ENCODE measurements at places on chromosomes 12 and 14.

- DNase-seq: no peak
- no peaks in the 10 kb centered on the region for H3K4me1 ChIP-seq
- no peaks in the 10 kb centered on the region for H3K27me3 ChIP-seq
- no peak overlapping the region for H3K4me3 ChIP-seq
Measured at GRCh38 chr12:59389968-59390576, 205.8 kb upstream of the SLC16A7 start.

DNA sequence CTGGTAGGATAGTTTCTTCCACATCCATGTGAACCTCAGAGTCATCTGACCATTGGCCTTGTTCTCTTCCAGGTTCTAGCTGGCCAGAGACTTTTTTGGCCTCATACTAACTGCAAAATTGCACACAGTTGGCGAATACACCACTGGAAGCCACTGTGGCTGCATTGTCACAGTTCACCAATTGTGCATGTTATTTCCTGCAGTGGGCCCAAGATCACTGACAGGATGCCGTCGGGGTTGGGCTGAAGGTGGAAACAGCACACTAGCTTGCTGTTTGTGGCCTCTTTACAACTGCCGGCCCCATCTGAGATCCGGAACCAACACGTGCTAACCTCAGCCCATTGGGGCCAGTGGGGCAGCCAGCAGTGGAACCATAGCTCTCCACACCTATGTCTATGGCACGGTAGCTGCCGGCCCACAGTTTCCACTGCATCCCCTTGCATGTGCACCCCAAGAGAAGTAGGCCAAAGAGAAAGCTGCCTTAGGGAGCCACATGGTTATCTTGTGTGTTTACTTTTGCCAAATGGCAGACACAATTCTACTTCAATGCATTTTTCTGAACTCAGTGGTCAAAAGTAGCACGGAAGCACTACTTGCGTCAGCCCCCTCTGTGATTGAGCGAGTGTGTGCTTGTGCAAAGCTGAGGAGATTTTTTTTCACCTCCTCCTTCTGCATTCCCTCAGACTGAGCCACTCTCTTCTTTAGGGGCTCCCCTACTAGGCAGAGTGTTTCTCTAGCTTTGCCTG, 464.0 kb downstream of the RAD51B start:
- no peaks in the 10 kb centered on the region for H3K27me3 ChIP-seq
- no peak overlapping the region for H3K27ac ChIP-seq
- H3K4me3 ChIP-seq: no peak overlapping the region
- peaks cover 3% of the 10 kb centered on the region for H3K4me1 ChIP-seq
- no peaks in the 10 kb centered on the region for H3K36me3 ChIP-seq

DNA sequence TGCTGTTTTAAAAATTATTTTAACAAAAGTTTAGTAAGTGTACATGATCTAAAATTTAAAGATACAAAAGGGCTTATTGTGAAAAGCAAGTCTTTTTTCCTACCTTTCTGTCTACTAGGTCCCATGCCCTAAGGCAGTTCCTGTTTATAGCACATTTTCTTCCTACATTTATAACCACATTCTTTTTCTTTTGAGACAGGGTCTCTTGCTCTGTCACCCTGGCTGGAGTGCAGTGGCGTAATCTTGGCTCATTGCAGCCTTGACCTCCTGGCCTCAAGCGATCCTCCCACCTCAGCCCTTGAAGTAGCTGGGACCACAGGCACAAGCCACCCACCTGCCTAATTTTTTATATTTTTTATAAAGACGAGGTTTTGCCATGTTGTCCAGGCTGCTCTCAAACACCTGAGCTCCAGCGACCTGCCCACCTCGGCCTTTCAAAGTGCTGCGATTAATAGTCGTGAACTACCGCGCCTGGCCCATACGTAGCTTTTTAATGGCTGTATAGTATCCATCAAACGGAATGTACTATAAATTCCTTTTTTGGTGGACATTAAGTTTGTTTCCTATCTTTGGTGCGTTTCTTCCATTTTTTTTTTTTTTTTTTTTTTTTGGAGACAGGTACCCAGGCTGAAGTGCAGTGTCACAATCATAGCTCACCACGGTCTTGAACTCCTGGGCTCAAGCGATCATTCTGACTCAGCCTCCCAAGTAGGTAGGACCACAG, 20.9 kb downstream of the FRS2 start:
- no peak overlapping the region for H3K4me3 ChIP-seq
- no peak overlapping the region for H3K27ac ChIP-seq
- no peaks in the 10 kb centered on the region for H3K27me3 ChIP-seq
- DNase-seq: no peak
- no peaks in the 10 kb centered on the region for H3K36me3 ChIP-seq
- H3K4me1 ChIP-seq: no peaks in the 10 kb centered on the region

DNA sequence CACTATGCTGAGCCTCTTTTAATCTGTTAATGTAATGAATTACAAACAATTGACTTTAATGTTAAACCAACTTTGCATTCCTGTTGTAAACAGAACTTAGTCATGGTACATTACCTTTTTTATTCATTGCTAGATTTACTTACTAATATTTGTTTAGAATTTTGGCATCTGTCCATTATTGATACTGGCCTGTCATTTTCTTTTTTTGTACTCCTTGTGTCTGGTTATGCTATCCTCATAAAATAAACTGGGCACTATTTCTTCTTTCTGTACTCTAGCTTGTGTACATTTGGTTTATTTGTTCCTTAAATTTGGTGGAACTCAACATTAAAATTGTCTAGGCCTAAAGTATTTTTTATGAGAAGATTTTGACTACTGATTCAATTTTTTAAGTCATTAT, 32.1 kb downstream of the SPATA7 start:
- no peaks in the 10 kb centered on the region for H3K27me3 ChIP-seq
- no peak overlapping the region for H3K27ac ChIP-seq
- H3K36me3 ChIP-seq: no peaks in the 10 kb centered on the region
- no peaks in the 10 kb centered on the region for H3K4me1 ChIP-seq
- H3K4me3 ChIP-seq: no peak overlapping the region

GRCh38 chr12:44930972-44931600, 55.0 kb upstream of the NELL2 start:
- H3K4me3 ChIP-seq: no peak overlapping the region
- H3K27ac ChIP-seq: no peak overlapping the region
- H3K4me1 ChIP-seq: no peaks in the 10 kb centered on the region
- no peak for DNase-seq
- no peaks in the 10 kb centered on the region for H3K27me3 ChIP-seq
- no peaks in the 10 kb centered on the region for H3K36me3 ChIP-seq

- H3K36me3 ChIP-seq: no peaks in the 10 kb centered on the region
- no peak overlapping the region for H3K4me3 ChIP-seq
- no peaks in the 10 kb centered on the region for H3K4me1 ChIP-seq
- no peak overlapping the region for H3K27ac ChIP-seq
Measured at GRCh38 chr14:53461858-53462257, 308.7 kb upstream of the DDHD1 start.

DNA sequence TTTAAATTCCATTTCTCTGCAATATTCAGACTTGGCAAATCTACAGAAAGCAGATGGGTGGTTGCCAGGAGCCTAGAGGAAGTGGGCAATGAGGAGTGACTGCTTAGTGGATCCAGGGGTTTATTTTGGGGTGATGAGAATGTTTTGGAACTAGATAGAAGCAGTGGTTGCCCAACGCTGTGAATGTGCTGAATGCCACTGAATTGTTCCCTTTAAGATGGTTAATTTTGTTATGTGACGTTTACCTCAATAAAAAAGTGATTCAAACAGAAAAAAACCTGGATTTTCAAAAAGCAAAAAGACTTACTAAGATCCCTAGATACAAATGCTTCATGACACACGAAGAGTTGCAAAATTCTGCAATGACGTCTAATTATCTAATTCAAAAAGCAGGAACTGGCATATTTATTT, 34.2 kb downstream of the DAO start:
- no peaks in the 10 kb centered on the region for H3K4me1 ChIP-seq
- no peaks in the 10 kb centered on the region for H3K27me3 ChIP-seq
- DNase-seq: no peak
- no peak overlapping the region for H3K27ac ChIP-seq
- no peaks in the 10 kb centered on the region for H3K36me3 ChIP-seq

GRCh38 chr14:34684578-34684977, 29.8 kb downstream of the CFL2 start:
- H3K4me1 ChIP-seq: no peaks in the 10 kb centered on the region
- no peak for DNase-seq
- H3K36me3 ChIP-seq: no peaks in the 10 kb centered on the region
- H3K4me3 ChIP-seq: no peak overlapping the region
- no peaks in the 10 kb centered on the region for H3K27me3 ChIP-seq

DNA sequence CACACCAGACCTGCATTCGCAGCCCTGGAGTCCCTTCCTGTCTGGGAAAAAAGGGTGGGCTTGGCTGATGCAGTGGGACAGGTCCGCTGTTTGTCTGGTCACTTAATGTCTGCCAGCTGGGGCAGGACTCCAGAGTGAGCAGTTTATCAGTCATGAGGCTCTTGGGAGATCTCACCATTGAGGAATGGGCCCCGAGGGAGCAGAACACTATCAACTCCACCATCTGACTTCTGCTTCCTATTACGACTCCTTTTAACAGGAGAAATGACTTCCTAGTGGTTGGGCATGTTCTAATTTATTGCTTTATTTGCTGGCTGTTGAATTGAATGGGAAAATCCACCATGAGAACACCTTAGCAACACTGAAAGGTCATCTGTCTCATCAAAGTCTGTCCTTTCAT, 182.5 kb upstream of the RASSF8 start:
- H3K36me3 ChIP-seq: no peaks in the 10 kb centered on the region
- H3K27me3 ChIP-seq: no peaks in the 10 kb centered on the region
- no peak overlapping the region for H3K4me3 ChIP-seq
- no peak for DNase-seq

- H3K4me1 ChIP-seq: peaks cover 7% of the 10 kb centered on the region
- H3K27me3 ChIP-seq: no peaks in the 10 kb centered on the region
- H3K4me3 ChIP-seq: no peak overlapping the region
Measured at GRCh38 chr12:3224530-3224903, 147.3 kb downstream of the TSPAN9 start.

DNA sequence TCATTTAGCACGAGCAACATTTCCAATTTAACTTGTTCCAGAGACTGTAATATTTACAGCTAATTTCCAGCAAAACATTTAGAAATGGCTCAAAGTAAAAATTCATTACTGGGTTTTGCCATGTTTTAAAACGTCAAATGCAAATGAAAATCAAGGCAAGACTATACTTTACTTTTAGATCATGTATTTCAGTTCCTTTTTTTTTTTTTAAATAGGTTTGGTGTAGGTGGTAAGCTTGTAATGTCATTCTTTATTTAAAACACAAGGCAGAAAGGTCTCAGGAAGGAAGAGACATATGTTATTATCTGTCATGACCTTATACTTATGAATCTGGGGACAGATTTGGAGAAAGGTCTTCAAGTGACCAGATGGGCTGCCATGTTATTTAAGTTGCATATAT, 54.1 kb downstream of the GRIP1 start:
- no peak for DNase-seq
- no peaks in the 10 kb centered on the region for H3K36me3 ChIP-seq
- no peaks in the 10 kb centered on the region for H3K4me1 ChIP-seq
- no peak overlapping the region for H3K4me3 ChIP-seq

DNA sequence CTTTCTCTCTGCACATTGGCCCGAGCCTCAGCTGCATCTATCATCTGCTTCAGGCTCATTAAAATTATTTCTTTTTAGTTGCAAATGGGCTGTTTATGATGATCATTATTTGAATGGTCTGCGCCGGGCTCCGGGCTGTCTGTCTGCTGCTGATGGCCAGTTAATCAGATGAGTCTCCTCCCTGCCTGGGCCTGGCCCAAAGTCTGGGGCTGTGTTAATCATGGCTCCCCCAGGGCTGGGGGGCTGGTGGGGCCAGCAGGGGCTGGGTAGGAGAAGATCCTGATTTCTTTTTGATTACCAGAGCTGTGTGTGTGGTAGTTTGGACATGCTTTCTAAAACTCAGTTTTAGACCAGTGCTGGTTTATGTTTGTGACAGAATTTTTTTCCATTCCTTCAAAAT, 159.1 kb downstream of the PHETA1 start:
- H3K4me3 ChIP-seq: no peak overlapping the region
- H3K4me1 ChIP-seq: no peaks in the 10 kb centered on the region
- H3K27ac ChIP-seq: no peak overlapping the region
- no peak for DNase-seq

DNA sequence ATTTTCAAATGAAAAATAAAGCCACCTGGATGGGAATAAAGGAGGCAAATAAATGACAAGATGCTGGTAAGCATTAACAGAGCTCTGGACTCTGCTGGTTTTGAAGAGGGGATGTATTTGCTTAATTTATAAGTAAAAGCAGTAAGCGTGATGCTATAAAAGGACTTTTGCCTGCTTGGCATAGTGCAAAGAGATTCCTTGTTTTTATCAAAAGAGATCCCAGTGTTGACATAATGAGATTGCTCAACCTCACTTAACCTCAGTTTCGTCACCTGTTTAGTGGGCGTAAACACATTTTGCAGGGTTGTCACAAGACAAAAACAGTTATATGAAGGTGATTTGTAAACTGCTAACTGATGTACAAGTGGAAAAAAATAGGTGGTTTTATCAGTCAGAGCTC, 13.8 kb downstream of the ASCL1 start:
- H3K4me1 ChIP-seq: peaks cover 2% of the 10 kb centered on the region
- H3K27ac ChIP-seq: no peak overlapping the region
- H3K27me3 ChIP-seq: peaks cover 13% of the 10 kb centered on the region
- H3K4me3 ChIP-seq: no peak overlapping the region
- DNase-seq: no peak
- no peaks in the 10 kb centered on the region for H3K36me3 ChIP-seq

- no peaks in the 10 kb centered on the region for H3K36me3 ChIP-seq
- no peaks in the 10 kb centered on the region for H3K27me3 ChIP-seq
- DNase-seq: no peak
- H3K27ac ChIP-seq: no peak overlapping the region
- H3K4me1 ChIP-seq: no peaks in the 10 kb centered on the region
Measured at GRCh38 chr12:102399653-102400052, 80.7 kb downstream of the IGF1 start.

- H3K4me1 ChIP-seq: no peaks in the 10 kb centered on the region
- DNase-seq: no peak
- H3K27ac ChIP-seq: no peak overlapping the region
- no peak overlapping the region for H3K4me3 ChIP-seq
Measured at GRCh38 chr14:57574617-57575288, 81.1 kb upstream of the CCDC198 start.

DNA sequence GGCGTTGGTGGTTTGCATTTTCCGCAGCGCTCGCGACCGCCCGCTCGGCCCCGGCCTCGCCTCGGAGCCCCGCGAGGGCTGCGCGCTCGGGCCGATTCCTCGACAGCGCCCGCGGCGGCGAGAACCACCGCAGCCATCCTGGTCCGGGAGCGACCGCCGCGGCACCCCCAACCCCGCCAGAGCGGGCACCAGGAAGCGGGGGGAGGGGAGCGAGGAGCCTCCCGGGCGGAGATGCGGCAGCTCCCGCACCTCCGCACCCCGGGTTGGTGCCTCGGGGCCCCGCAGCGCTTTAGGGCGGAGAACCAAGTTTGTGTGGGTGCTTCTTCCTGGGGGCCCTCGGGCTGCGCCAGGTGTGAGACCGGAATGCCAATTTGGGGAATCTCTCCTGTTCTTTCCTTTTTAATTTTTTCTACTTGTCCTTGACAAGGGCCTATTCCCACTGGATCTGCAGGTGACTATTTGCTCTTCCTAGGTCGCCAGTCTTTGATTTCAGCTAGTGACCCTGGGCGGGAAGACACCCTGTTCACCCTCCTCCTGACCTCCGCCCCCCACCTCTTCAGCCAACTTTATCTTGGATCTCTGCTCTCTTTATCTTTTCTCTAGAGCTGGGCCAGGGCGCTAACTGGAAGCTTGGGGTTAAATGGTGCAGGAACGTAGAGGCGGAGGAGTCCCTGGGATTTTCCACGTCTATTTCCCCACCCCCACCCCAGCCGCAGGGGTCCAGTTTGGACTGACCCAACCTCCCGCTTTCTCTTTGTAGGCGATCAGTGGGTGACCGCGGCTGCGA, at the start of gene SOCS2:
SOCS2 (plus strand) TSS at position 751 of the 787 bp plus-strand sequence. CDS start 223 bp downstream, outside the sequence.
- no peaks in the 10 kb centered on the region for H3K4me1 ChIP-seq
- H3K4me3 ChIP-seq: peak within 1 kb of the TSS; percentile 62
- no peak for DNase-seq
- H3K27me3 ChIP-seq: peaks cover 8% of the 10 kb centered on the region
- H3K36me3 ChIP-seq: no peaks in the 10 kb centered on the region
